ENCODE measurements at places on chromosomes 7 and 10. TPM values are rescaled to one million over a fixed set of nuclear protein-coding genes. Genes with fewer than 3 reads are reported as not detected.

Gene ETV1
- 0.68 TPM for total RNA-seq

Gene SUGCT
- 6.5 TPM for total RNA-seq

Gene TMEM236
- total RNA-seq, result 0.07 TPM

Gene SDK1
- 4.2 TPM for total RNA-seq

Gene BRAF
- total RNA-seq, result 16.4 TPM

Gene STAG3
- 0.34 TPM for total RNA-seq

Gene FZD8
- total RNA-seq, result 4.2 TPM

Gene CALML5
- 2.3 TPM for total RNA-seq

Gene FAM170B
- total RNA-seq, result not detected

Gene GALNT17
- total RNA-seq, result not detected

Gene ZP3
- 19.4 TPM for total RNA-seq

Gene HPSE2
- not detected for total RNA-seq

Gene HOXA2
- not detected for total RNA-seq

Gene AQP1
- total RNA-seq, result 0.14 TPM

Gene SLC4A2
- 80.0 TPM for total RNA-seq

Gene PPP1R3C
- 20.8 TPM for total RNA-seq

Gene DYDC2
- total RNA-seq, result not detected

Gene CPA4
- total RNA-seq, result 21.3 TPM

Gene ANXA7
- total RNA-seq, result 96.0 TPM

Gene NAT16
- total RNA-seq, result not detected

Gene GIMAP6
- not detected for total RNA-seq

Gene CLCN1
- total RNA-seq, result not detected

Gene SFMBT2
- total RNA-seq, result under 0.01 TPM

Gene SP4
- total RNA-seq, result 14.4 TPM

Gene PDE6C
- not detected for total RNA-seq

Gene CPA5
- not detected for total RNA-seq

Gene OR9A2
- total RNA-seq, result not detected

Gene NODAL
- total RNA-seq, result not detected

Gene C10orf90
- total RNA-seq, result not detected

Gene C7orf33
- not detected for total RNA-seq

Gene ADAM8
- 147 TPM for total RNA-seq

Gene NME8
- total RNA-seq, result not detected

Gene CD36
- 1.0 TPM for total RNA-seq

Gene LBX1
- total RNA-seq, result not detected

Gene PNLIPRP3
- 29.0 TPM for total RNA-seq

Gene CCDC146
- total RNA-seq, result 6.8 TPM

Gene ABCC2
- total RNA-seq, result 0.71 TPM

Gene CACNB2
- total RNA-seq, result not detected
